A549 treated with dexamethasone at 1 μM for 4 hours (cell line): ENCODE measurements at places on chromosomes 7 and 10. TPM values are rescaled to one million over a fixed set of nuclear protein-coding genes. Genes with fewer than 3 reads are reported as not detected.

Gene OR2A5
- not detected in 5 replicates for total RNA-seq

Gene ZNF680
- 1.7 to 2.9 TPM (median 1.8 TPM) in 5 replicates for total RNA-seq

Gene KIF11
- 33.3 to 44.4 TPM (median 37.3 TPM) in 5 replicates for total RNA-seq

Gene ACTL6B
- total RNA-seq = not detected in 5 replicates

Gene SUN3
- total RNA-seq = 0.13 to 0.16 TPM in 2 of 5 replicates, not detected in the others

Gene C7orf57
- total RNA-seq = 0.27 to 0.35 TPM (median 0.27 TPM) in 5 replicates

Gene OR13A1
- total RNA-seq = 0.04 to 0.05 TPM in 2 of 5 replicates, not detected in the others

Gene FAM180A
- 0.05 to 0.15 TPM (median 0.09 TPM) in 4 of 5 replicates, not detected in the other for total RNA-seq

Gene NEUROD6
- total RNA-seq = not detected in 5 replicates

Gene WAPL
- total RNA-seq = 14.3 to 18.8 TPM (median 16.5 TPM) in 5 replicates

Gene PUS7
- total RNA-seq = 25.4 to 30.8 TPM (median 28.2 TPM) in 5 replicates

Gene H2BK1
- not detected in 5 replicates for total RNA-seq

Gene CLIP2
- 9.6 to 17.3 TPM (median 15.4 TPM) in 5 replicates for total RNA-seq

Gene TDRD1
- not detected in 5 replicates for total RNA-seq

Gene TMEM178B
- 1.3 to 2.0 TPM (median 1.7 TPM) in 5 replicates for total RNA-seq

Gene PDCD11
- 32.9 to 42.0 TPM (median 39.9 TPM) in 5 replicates for total RNA-seq

Gene GNG11
- total RNA-seq = 30.2 to 35.2 TPM (median 32.2 TPM) in 5 replicates

Gene ADRA2A
- 0.10 to 0.27 TPM (median 0.18 TPM) in 5 replicates for total RNA-seq

Gene SEMA4G
- total RNA-seq = 7.3 to 9.2 TPM (median 7.6 TPM) in 5 replicates

Gene SPDYE18
- total RNA-seq = 0.11 to 0.24 TPM (median 0.14 TPM) in 5 replicates

Gene AOAH
- 0.11 to 0.16 TPM in 2 of 5 replicates, not detected in the others for total RNA-seq

Gene LLCFC1
- total RNA-seq = not detected in 5 replicates

Gene PRF1
- total RNA-seq = 0.02 to 0.16 TPM (median 0.05 TPM) in 3 of 5 replicates, not detected in the others

Gene NEURL1
- 0.55 to 0.88 TPM (median 0.73 TPM) in 5 replicates for total RNA-seq

Gene OR6V1
- not detected in 5 replicates for total RNA-seq

Gene ANKRD2
- total RNA-seq = 4.6 to 8.7 TPM (median 7.4 TPM) in 5 replicates

Gene ZNF37A
- total RNA-seq = 3.9 to 6.6 TPM (median 6.5 TPM) in 5 replicates

Gene SFRP5
- total RNA-seq = 2.1 to 3.4 TPM (median 3.3 TPM) in 5 replicates

Gene PHKG1
- total RNA-seq = 0.39 to 0.77 TPM (median 0.54 TPM) in 5 replicates

Gene NKX1-2
- 0.02 to 0.08 TPM (median 0.05 TPM) in 4 of 5 replicates, not detected in the other for total RNA-seq

Gene FEZF1
- total RNA-seq = not detected in 5 replicates

Gene PTF1A
- total RNA-seq = not detected in 5 replicates

Gene SPAM1
- total RNA-seq = not detected in 5 replicates
